ENCODE measurements at places on chromosomes 4 and X. TPM values are rescaled to one million over a fixed set of nuclear protein-coding genes. Genes with fewer than 3 reads are reported as not detected.

GRCh38 chr4:136922066-136922465 lies 610.2 kb downstream of the PCDH18 start:
- no peak for DNase-seq

DNA sequence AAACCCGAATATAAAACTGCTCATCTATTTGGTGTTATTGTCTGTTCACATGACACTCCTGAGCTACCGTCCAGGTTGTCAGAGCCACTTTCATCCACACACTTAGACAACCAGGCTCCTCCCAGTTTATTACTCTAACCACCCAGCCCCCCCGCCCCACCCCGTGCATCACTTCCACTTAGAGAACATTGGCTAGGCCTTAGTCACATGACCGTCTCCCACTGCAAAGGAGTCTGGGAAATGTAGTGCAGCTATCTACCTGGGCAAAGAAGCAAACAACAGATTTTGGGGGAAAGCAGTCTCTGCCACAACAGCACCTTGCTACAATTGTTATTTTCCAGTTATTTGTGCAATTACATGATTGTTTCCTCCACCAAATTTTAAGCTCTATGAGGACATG lies 57.6 kb upstream of the RBPJ start:
- DNase-seq, result peak; percentile 26

The DCAF12L1 gene
- total RNA-seq, result not detected

DNA sequence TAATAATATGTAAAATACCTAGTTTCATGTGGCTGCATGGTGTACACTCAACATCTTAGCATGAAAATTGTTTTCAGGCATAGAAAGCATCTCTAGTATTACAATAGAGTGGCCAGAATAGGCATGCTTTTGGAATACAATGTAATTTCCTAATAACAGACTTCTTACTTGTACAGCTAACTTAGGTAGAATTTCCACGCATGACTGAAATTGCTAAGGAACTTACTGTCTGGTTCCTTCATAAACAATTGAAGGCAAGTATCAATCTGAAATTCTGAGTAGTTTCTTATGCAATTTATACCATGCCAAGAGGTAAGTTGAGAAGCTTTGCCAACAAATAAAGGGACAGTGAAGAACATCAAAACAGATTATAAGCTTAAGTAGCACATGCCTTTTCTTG lies 26.7 kb downstream of the SULT1E1 start:
- DNase-seq, result peak; percentile 5

DNA sequence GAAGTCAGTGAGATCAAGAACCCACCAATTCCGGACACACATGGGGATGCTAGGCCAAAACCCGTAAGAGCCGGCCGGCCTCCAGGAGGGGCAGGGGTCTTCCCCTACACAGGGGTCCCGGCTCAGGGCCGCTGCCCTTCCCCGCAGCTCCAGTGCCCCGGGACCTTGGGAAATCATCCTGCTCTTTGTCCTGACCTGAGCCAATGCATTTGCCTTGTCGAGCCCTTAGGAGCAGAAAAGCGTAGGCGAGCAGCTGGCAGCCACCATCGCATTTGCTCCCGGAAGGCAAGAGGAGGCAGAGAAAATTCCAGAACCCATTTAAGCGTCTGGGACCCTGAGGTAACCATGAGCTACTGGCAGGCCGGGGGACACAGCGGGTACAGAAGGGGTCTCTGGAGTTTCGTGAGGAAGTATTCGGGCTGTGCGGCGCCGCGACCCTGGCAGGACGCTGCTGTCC lies 7.4 kb upstream of the TNIP2 start:
- no peak for DNase-seq

The DCAF8L1 gene
- not detected for total RNA-seq

DNA sequence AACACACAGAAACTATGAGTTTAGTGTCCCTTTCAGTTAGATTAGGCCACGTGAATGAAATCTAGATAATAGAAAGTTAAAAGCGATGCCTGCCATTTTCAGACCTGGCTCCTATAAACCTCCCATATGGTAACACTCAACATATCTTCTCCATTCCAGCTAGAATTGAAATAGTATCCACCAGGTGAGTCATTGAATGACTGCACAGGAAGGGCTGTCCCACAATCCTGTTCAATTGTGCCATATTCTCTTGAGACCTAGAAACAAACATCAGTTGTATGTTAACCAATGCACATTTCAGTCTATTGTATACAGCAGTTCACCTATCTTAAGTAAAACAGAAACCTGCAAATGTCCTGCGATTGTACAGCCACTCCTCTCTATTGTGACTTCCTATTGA lies 659.3 kb upstream of the SLIT2 start:
- peak; percentile 68 for DNase-seq

DNA sequence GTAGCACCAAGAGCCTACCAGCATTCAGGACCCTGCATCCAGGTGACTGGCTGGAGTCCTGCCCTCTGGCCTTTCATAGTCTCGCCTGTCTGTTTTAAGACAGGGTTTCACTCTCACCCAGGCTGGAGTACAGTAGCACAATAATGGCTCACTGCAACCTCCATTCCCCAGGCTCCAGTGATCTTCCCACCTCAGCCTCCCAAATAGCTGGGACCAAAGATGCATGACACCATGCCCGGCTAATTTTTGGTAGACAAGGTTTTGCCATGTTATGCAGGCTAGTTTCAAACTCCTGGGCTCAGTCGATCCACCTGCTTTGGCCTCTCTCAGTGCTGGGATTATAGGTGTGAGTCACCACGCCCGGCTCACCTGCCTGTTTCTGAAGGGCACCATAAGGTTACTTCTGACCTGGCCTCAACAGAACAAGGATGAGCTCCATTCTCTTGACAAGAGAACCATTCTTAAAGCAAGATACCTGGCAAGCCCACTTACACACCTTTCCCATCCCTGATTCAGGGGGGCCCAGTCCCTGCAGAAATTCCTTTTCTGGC lies 6.7 kb downstream of the RPS4X start:
- DNase-seq, result no peak

GRCh38 chr4:143372093-143372915 lies 35.6 kb downstream of the GAB1 start:
- no peak for DNase-seq

DNA sequence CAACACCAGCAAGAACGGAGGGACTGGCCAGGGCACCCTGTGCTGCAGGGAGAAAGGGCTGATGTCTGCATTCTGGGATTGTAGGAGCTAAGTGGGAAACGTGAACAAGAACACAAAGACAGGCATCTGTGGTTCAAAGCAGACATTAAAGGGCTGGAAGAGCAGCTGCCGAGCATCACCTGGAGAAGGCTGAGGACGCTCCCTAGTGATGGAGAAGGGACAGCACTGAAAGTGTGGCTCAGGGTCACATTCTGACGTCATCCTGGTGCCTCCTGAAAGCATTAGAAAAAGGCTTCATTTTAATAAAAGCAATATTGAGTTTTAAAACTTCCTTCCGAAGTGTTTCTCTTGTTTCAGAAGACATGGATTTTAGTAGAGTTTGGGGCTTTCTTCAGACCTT lies 62.3 kb downstream of the CLDN22 start:
- DNase-seq, result no peak

DNA sequence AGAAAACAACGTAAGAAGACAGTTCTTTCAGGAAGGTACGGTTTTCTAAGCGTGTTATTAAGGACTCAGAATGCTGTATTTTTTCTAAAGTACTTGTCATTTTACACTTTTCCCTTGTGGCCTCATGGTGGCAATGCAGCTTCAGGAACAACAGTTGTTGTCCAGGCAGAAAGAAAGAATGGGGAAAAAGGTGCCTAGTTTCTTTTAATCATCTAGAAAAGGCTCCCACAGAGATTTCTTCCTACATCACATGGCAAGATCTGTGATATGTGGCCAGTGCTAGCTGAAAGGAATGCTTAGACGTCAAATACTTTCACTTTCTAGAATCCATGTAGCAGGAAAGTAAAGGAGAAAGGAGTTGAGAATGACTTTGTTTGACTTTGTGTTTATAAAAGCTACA lies 49.0 kb upstream of the TRAM1L1 start:
- DNase-seq, result peak; percentile 49

DNA sequence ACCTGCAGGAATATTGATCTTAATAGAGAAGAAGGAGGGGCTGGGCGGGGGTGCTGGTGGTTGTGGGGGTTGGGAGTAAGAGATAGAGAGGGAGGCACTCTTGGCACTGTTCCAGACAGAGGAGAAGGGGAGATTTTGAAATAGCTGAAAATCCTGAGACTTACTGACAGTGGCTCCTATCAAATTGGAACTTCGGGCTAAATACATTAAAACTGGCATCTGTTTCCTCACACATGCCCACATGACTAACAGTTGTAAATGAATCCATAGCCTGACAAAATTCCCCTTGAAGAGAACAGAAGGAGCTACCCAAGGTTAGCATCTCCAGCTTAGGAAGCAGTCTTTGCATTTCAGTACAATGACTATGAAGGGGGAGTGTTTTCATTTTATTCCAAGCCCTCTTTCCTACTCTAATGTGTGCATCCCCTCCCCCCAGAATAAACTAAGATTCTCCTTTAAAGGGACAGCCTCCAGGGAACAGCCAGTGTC lies 1.4 kb downstream of the DCX start:
- DNase-seq, result no peak

- no peak for DNase-seq
Measured at GRCh38 chrX:152588206-152588605, 49.5 kb upstream of the GABRQ start.

- DNase-seq, result peak; percentile 57
Measured at GRCh38 chrX:106168107-106168506, at the start of gene PWWP3B. Gene PWWP3B, plus strand, starts transcription at chrX:106168305. Its CDS starts 37,128 bp downstream, at chrX:106205433.

DNA sequence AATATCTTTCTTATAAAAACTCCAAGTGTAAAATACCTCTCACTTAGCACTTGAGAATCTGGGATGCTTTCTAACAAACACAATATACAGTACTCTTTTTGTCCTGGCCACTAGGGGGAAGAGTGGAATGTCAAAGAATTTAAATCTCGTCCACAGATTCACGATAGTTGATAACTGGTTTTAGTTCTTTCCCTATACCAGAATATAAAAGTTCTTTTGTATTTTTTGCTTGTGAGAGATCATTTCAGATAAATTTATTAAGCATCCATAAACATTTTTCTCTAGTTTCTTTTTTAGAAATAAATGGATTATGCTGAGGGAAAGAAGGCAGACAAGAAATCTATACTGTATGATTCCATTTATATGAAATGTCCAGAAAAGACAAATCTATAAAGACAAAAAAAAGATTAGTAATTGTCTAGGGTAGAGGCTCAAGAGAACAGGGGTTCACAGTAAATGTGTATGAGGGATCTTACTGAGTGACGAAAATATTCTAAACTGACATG lies 50.4 kb downstream of the MGARP start:
- DNase-seq, result peak; percentile 56

DNA sequence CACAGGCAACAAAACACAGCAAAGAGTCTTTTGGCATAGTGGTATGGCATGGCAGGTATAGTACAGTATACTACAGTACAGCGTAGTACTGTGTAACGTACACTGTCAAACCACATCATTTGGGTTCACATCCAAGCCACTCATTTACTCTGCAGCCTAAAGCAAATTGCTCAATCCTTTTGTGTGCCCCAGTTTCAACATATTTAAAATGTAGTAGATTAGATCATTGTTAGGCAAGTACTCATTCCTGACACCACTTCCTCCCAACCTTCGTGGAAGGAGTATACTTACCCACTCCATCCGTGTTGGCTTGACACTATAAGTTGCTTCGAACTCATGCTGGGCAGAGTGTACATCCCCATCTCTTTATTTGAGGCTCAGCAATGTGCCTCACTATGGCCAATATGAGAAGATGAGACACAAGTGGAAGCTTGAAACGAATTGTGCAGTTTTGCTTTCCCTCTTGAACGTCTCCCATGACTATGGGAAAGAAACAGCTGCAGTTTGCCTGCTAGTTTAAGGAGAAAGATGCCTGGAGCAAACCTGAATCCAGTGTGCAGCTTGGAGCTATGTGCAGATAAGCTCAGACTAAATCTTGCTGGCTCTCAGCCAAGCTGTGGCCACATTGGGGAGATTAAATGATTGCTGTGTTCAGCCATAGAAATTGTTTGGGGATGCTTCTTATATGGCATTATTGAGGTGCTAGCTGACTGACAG lies 85.7 kb upstream of the TBL1X start:
- peak; percentile 75 for DNase-seq

The CDK16 gene
- total RNA-seq, result 54.8 TPM

- DNase-seq, result no peak
Measured at GRCh38 chr4:153543351-153543750, 77.2 kb downstream of the TMEM131L start.

The KLHL4 gene
- total RNA-seq, result 0.13 TPM

The TMEM31 gene
- total RNA-seq, result not detected

The COL4A5 gene
- total RNA-seq, result 63.1 TPM

GRCh38 chr4:185726931-185727330 lies 85.1 kb downstream of the SORBS2 start:
- peak; percentile 50 for DNase-seq

DNA sequence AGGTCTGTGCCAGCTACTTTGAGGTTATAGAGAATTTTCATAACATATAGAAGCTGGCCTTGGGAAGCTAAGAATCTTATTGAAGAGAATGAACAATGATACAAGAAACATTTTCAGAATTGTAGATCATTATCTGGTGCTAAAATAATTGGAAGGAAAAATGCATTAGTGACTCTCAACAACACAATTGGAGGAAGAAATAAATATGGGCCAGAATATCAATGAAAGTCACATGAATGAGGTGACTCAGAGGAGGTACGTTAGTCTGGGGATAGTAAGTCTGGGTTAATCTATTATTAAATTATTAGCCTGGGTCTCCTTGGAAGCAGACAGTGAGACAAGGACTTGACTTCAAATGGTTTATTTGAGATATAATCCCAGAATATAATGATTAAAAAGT lies 529.3 kb upstream of the SLIT2 start:
- DNase-seq, result no peak

The ZNF732 gene
- 0.77 TPM for total RNA-seq

DNA sequence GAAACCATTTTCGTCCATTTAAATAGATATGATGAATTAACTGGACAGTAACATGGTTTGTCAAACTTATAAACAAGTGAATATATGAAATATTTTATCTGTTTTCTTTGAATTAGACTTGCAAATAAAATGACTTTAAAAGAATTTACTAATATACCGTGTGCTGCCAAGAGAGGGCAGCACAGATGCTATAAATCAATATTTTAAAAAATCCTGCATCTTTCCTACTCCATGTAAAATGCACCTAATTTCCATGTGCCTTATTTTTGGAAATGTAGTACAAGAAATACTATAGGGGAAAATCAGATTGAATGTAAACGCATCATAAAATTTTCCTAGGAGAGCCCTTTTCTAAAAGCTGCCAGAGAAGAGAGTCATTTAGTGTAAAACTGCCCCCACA lies 62.2 kb downstream of the PRKX start:
- DNase-seq, result peak; percentile 19

DNA sequence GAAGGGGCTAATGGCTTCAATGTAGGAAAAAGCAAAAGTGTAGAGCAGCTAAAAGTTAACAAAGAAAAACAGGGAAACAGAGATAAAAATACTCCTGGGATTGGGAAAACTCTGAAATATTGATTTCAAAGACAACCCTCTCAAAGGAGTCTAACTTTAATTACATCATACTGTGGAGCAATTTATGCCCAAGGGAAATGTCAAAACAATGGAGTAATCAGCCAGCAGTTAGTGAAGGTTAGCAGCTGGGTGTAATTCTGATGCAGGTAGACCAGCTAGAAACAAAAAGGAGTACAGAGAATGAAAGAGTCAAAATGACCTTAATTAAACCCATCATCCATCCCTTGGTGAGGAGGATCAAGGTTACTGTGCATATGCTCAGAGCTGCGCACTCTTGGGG lies 169.0 kb downstream of the ADAM29 start:
- peak; percentile 30 for DNase-seq

All from bronchial epithelial cell (primary cell).